T-helper 9 cell (primary cell): ENCODE measurements at places on chromosomes 3 and 15.

- no peak for DNase-seq
These were observed 34.8 kb upstream of the PCOLCE2 start for GRCh38 chr3:142923694-142924093.

DNA sequence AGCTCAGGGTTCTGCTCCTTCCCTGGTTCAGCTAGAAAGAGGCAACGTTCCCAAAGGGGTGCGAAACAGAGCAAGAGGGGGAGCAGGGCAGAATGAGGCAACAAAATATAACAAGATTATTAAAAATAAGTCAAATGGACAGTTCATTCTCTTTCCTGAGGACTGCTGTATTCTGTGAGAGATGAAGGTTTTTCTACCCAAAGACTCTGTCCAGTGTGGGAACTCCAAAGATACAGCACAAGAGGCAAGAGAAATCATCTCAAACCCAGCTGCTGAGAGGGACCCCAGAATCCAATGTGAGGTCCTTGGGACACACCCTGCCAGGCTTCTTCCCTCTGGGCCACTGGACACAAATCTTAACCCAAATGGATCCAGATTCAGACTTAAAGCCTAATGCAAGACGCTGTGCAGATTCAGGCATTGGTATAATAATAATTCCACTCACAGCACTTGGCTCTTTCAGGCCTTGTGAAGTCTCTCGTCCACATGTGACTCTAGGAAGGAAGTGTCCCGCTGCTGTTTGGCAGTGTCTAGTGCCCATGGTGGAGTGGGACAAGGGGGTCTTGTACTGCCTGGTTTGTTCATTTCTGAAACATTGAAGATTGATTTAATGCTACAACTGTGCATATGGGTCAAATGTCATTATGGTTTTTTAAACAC, 14.5 kb upstream of the ARHGAP31 start:
- no peak for DNase-seq

GRCh38 chr15:40058476-40059140, 19.6 kb upstream of the SRP14 start:
- no peak for DNase-seq

DNA sequence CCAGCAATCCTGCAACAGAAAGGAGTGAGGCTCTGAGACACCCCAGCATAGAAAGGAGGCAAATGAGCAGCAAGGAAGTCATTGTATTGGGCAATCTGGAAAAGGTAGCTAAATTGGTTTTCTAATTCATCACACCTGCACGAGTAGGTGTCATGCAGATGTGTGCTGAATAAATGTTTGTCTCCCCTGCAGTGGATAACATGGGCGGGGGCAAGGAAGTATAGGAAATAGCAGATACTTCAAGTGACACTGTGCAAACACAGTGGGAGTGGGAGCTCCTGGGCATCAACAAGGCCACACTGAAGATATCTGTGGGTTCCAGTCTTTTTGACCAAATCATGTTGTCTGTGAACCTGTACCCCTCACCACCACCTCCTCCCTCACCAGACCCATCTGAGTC, 14.4 kb upstream of the HTR3E start:
- no peak for DNase-seq

DNA sequence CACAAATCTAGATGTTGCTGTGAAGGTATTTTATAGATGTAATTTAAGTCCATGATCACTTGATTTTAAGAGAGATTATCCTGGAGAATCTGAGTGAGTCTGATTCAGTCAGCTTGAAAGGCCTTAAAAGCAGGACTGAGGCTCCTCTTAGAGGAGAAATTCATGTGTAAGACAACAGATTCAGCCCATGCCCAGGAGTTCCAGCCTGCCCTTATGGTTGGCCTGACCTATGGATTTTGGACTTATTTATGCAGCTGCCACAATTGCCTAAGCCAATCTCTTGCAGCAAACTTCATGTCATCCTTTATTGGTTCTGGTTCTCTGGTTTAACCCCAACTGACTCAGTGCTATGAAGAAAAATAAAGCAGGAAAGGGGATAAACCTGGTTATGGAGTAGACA, 296.5 kb upstream of the RASGRP1 start:
- DNase-seq: no peak

DNA sequence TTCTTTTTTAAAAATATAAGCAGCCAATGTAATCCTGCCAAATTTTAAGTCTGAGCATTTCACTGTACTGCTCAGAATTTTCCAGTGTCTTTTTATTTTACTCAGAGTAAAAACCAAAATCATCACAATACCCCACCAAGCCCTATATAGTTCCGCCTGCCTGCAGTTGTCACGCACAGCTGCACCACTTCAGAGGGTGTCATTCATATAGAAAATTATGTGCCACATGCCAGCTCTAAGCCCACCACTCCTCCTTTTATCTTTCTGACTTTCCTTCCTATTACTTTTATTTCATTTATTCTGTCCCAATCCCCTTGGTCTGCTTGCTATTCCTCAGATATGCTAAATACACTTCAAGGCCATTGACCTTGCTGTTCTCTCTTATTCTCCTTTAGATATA, 233.1 kb upstream of the DPPA4 start:
- DNase-seq: no peak
